ENCODE measurements at places on chromosomes 1 and 21. TPM values are rescaled to one million over a fixed set of nuclear protein-coding genes. Genes with fewer than 3 reads are reported as not detected.

SLC9A1 gene
- total RNA-seq, result 2.9 TPM

DNA sequence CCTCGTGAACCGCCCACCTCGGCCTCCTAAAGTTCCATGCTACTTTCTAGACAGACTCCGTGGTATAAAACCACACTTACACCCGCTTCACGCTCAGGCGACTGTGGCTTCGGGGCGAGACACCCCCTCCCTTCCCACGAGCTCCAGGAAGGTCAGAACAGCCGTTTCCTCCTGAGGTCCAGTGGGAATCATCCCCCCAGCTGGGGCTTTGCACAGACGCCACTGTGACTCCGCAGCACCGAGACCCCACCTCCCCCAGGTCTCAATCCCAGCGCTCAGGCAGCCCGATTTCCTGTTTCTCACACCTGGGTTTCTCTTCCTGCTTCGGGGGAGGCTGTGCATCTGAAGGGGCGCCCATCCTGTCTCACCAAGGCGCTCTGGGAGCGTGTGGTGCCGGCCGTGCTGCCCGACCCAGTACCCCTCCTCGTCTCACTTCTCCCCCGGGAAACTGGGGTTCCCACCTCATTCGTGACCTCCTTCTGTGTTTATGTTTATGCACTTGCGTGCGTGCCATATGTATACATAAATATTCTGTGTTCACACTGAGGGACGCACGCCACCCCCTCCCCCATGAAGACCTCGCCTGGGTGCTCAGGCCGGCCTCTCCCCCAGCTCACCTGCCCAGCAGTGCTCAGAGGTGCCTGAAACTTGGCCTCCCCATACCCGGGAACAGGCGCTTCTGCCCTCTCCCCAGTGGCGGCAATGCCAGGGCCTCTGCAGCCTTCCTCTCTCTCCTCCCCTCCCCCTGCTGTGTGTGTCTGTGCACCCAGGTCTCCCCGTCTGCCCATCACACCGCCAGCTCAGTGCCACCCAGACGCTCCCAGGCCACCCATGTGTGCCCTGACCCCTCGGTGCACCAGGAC, 14.6 kb downstream of the SLC35E2B start:
- no peak for DNase-seq

- no peak for DNase-seq
Observed at GRCh38 chr1:209176866-209177430, 406.6 kb upstream of the CAMK1G start.

GRCh38 chr1:115183721-115184259, 94.5 kb upstream of the TSPAN2 start:
- no peak for DNase-seq

- DNase-seq, result no peak
Observed at GRCh38 chr1:101030881-101031280, 5.3 kb upstream of the DPH5 start.

- peak; percentile 45 for DNase-seq
Observed at GRCh38 chr1:8910914-8911313, 32.4 kb upstream of the ENO1 start.

FCRLB gene
- total RNA-seq, result 0.11 TPM

GRCh38 chr1:2406451-2407041, 5.8 kb downstream of the PEX10 start:
- no peak for DNase-seq

GRCh38 chr1:225461533-225462428, 33.9 kb upstream of the LBR start:
- DNase-seq, result no peak

GRCh38 chr21:36347962-36348328, 27.9 kb downstream of the MORC3 start:
- DNase-seq, result no peak

PAPPA2 gene
- total RNA-seq, result not detected

RPE65 gene
- total RNA-seq, result not detected

PGM1 gene
- 122 TPM for total RNA-seq

INAVA gene
- total RNA-seq, result 13.5 TPM

- no peak for DNase-seq
Observed at GRCh38 chr21:35090403-35090802, 41.3 kb upstream of the RUNX1 start.
